ENCODE measurements at places on chromosomes 4 and X. TPM values are rescaled to one million over a fixed set of nuclear protein-coding genes. Genes with fewer than 3 reads are reported as not detected.

The XAGE1B gene
- total RNA-seq, result not detected

The KIF4A gene
- total RNA-seq, result 0.34 TPM

The CT45A1 gene
- not detected for total RNA-seq

The SPIN2B gene
- total RNA-seq, result 9.9 TPM

The SMIM20 gene
- 32.7 TPM for total RNA-seq

Measured in adrenal gland (tissue), 19 donors.